ENCODE measurements at places on chromosomes 1 and 21. TPM values are rescaled to one million over a fixed set of nuclear protein-coding genes. Genes with fewer than 3 reads are reported as not detected.

DNA sequence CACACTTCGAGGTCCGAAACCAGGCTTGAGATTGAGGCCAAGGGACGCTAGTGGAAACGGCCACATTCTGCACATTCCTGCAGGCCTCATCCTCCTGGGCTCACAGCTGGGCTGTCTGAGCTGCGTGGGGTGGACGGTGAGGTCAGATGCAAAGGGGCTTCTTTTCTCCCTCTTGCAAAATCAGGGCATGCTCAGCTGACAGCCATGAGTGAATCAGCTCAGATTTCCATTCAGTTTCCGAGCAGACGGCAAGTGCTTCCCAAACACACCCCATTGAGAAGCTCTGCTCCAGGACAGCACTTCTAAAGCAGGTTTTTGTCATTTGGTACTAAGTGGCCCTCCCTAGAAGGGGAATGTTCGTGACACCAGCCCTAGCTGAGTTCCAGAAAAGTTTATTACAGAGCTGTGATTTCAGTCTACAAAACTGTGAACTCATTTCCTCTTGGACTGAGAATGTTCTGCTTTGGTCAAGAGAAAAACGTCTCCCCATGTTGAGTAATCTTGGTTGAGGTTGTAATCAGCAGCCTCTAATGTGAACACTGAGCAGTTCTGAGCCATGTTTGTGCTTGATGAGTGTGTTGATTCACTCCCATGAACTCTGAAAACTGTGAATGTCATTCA is 10.0 kb downstream of the PDPN start:
- peak; percentile 20 for DNase-seq

DNA sequence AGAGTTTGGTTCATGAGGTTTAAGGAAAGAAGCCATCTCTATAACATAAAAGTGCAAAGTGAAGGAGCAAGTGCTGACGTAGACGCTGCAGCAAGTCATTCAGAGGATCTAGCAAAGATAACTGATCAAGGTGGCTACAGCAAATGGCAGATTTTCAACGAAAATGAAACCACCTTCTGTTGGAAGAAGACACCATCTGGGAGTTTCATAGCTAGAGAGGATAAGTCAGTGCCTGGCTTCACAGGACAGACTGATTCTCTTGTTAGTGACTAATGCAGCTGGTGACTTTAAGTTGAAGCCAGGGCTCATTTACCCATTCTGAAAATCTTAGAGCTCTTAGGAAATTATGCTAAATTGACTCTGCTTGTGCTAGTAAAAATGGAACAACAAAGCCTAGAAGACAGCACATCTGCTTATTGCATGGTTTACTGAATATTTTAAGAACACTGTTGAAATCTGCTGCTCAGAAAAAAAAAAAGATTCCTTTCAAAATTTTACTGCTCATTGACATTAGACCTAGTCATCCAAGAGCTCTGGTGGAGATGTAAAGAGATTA is 10.5 kb downstream of the MAEL start:
- DNase-seq, result no peak

DNA sequence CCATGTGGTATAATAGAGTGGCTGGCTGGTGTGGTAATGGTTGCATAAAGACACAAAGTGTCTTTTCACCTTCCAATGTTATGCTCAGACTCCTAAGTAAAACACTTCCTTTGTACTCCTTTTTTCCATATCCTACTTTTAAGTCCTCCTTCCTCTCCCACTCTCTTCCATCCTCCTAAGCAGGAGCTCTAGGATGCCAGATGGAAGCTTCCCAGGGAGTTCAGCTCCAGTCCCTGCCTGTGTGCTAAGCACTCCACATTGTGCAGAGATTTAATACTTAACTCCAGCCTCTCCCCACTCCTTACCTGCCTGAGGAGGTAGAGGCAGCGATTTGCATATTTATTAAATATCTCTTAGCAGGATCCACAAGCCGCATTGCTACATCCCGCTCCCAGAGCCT is 60.5 kb upstream of the IGSF21 start:
- DNase-seq, result no peak

DNA sequence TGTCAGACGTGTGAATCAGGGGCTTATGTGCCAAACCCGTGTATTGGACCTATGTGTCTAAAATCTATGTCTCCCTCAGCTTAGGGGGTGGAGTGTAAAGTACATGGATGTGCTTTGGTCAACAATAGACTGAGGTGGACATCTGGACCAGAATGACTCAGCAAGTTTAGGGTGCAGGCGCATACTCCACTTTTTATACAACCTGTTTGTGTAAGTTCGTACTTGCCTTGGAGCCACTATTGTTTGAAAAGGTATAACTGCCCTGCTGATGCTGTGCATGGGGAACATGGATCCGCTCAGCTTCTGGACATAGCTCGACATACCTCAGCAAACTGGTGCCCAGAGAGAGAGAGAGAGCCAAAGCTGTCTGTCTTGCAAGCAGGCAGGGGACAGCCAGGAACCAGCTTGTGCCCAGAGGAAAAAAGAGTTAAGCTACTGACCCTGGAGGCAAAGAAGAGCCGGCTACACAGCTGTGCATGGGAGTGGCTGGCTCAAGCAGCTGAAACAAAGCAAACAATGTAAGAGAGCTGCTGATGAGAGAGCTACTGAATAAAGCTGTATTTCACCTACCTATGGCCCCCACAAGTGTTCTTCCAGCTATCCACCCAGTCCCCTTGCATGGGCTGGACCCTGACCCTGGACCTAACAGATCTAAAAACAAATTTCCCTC is 41.2 kb downstream of the GJA5 start:
- DNase-seq, result no peak

DNA sequence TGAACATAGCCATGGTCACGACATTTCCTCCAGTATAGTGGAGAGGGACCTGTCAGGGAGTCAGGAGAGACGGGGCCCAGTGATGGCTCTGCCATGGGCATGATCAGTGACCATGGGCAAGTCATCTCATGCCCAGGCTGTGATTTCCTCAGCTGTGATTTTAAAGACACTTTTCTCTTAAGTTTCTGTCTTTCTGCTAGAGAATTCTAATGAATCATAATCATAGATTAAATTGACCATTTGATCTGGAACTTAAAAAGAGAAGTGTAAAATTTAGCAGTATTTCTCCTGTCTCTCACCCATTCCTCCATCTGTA is 112.7 kb downstream of the USP25 start:
- DNase-seq, result no peak

- no peak for DNase-seq
Observed at GRCh38 chr1:38657873-38658272, 201.7 kb downstream of the RRAGC start.

- DNase-seq, result no peak
Observed at GRCh38 chr1:166063701-166064100, 103.1 kb downstream of the FAM78B start.

DNA sequence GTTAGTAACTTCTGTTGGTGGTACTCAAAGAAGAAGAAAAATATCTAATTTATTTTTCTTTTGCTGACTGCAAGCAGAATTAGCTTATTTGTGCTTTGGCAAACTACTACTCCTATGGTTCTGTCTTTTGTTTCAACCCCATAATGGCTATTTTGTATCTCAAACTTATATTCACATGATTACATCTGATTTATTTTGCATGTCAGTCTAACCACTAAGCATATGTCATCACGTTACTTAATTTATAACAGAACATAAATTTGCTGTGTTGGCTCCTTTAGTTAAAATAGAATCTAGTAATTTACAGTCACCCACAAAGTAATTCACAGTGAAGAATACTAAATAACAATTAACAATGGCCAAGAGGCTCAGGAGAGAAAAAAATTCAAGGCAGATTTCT is 39.1 kb upstream of the CNN3 start:
- DNase-seq, result no peak

DNA sequence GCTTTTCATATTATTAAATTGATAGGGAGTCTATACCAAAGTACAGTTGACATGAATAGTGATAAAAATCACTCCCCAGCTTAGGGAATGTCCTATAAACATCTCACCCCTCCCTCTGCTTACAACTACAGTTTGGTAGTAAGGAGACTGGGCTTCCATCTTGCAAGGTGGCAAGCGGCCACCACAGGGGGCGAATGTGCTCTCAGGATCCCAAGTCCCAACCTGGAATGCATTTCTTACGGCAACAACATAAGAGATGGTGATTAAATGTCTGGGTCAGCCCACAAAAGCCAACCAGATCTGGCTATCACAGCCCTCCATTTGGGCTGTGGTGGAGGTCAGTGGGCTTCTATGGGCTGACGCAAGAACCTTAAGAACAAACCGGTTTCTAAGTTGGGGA is 68.0 kb downstream of the SMYD2 start:
- no peak for DNase-seq

DNA sequence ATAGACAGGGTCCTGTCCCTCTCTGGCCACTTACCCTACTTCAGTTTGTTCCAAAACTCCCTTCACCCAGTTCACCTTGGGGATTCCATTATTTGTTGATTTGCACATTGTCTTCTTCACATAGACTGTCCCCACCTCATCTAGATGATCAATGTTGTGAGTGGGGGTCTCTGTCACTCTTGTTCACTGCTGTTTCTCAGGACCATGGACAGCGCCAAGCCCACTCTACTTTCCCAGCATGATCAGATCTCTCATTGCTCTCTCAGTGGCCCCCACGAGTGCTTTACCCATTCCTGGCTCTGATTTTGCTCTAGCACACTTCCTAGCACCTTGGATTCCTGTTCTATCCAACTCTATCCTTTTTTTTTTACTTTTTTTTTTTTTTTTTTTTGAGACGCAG is 45.4 kb upstream of the IGSF21 start:
- no peak for DNase-seq

DNA sequence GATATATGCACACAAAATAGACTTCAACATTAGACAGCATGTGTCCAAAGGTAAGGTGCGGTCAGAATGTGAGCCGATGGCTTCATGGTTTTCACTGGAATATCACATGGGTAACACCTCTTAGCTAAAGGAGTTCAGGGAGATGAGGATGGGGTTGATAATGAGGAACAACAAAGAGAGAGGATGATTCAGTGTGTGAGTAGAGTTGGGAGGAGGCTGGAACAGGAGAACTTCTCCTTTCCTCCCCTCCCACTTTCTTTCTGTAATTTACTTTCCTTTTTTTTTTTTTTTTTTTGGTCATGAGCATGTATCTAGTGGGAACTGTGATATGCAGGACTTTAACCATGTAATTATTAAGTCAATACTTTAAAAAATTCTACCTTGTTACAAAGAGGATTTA is 99.4 kb downstream of the FASLG start:
- DNase-seq, result no peak

- no peak for DNase-seq
Observed at GRCh38 chr1:165350840-165351239, 5.7 kb downstream of the LMX1A start.

GRCh38 chr1:42886046-42886739 is 39.8 kb downstream of the ZNF691 start:
- DNase-seq, result no peak

DNA sequence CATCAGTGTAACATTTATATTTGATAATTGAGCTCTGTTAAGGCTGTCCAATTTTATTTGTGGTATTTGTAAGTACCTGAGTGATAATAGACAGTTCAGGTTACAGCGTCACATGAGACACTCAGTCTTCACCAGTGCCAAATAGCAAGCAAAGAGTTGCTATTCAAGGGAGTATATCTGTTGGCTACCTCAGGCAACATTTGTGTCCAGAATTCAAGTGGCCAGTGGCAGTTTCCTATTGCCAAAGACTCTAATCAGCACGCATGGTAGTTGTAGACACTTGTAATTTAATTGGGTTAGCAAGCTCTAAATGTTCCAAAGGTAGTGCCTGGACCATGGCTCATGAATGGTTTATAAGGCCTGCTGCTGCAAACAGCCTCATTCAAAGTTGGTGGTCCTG is 1524.3 kb upstream of the B3GALT2 start:
- no peak for DNase-seq

GRCh38 chr1:26164861-26165842 is 3.6 kb downstream of the C1orf232 start:
- no peak for DNase-seq

DNA sequence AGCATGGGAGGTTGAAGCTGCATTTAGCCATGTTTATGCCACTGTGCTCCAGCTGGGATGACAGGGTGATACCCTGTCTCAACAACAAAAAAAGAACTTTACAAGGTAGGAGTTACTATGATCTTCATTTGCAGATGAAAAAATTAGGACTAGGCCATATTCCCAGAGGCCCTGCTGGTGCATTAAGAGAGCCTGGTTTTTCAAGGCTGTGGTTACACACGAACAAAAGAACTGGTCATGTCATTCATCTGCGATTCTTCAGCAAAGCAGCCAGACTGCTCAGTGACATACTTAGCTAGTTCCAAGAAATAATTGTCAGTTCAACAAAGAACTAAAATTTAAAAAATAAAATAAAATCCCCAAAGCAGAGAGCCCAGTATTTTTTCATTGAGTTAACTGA is 66.1 kb upstream of the SLC22A15 start:
- DNase-seq, result no peak

- DNase-seq, result peak; percentile 3
Observed at GRCh38 chr1:25608488-25609178, 8.0 kb upstream of the MAN1C1 start.

GRCh38 chr21:16797540-16797939 is 715.3 kb upstream of the CXADR start:
- no peak for DNase-seq

GRCh38 chr1:180975551-180975950 is 47.1 kb downstream of the STX6 start:
- no peak for DNase-seq

DNA sequence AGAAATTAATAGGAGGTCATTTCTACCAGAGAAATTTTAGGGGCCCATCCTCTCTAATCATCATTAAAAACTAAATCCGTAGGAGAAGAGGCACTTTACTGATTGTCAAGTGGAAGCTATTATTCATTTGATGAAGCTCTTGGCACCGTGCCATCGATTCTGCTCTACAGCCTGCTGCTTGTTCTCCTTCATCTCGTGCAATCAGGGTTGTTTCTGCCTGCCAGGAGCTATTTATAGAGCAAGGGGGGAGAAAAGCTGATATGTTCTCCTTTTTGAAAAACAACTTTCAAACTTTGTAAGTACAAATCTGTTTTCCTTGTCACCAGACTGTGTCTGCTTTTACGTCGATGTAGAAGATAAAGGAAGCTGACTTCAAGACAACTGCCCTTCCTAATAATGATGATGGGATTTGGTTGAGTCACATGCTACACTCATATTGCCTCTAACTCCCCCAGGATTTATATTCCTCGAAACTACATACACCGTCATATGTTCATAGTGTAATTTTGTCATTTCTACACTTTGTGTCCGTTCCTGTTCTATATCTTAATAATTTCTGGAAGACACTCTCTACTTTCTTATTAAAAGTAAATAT is 169.6 kb upstream of the LHX8 start:
- no peak for DNase-seq

GRCh38 chr1:53929246-53929960 is 16.1 kb downstream of the IFT25 start:
- DNase-seq, result no peak

ATP1A4 gene
- not detected for total RNA-seq

OR10Z1 gene
- not detected for total RNA-seq

PTAFR gene
- 2.7 TPM for total RNA-seq

EDARADD gene
- total RNA-seq, result 3.3 TPM

KRTAP19-1 gene
- not detected for total RNA-seq

ARHGAP30 gene
- total RNA-seq, result 0.07 TPM

HAO2 gene
- total RNA-seq, result not detected

S100A9 gene
- total RNA-seq, result 88.6 TPM

TNNT2 gene
- 0.17 TPM for total RNA-seq

TMOD4 gene
- total RNA-seq, result not detected

OR2L8 gene
- not detected for total RNA-seq

MRTO4 gene
- 117 TPM for total RNA-seq

GRIK3 gene
- total RNA-seq, result not detected

All from epithelial cell of proximal tubule (primary cell).